ENCODE measurements at places on chromosomes 12 and 14.

GRCh38 chr14:51431033-51431709 is 191.1 kb downstream of the TMX1 start:
- no peak for DNase-seq

- DNase-seq, result no peak
Observed at GRCh38 chr12:17302001-17302400, 696.0 kb upstream of the LMO3 start.

DNA sequence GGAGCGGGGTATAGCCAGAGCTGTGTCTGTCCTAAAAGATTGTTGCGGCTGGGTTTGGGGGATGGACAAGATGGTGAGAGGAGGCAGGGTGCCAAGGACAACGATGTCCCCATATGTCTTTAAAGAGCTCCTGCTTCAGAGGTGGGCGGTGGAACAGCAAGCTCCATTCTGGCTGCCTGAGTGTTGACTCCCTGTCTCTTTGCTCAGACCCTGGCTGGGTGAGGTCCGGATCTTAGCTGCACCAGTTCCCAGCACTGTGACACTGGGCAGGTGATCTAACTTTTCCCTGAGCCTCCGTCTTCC is 8.3 kb upstream of the WSCD2 start:
- DNase-seq, result no peak

DNA sequence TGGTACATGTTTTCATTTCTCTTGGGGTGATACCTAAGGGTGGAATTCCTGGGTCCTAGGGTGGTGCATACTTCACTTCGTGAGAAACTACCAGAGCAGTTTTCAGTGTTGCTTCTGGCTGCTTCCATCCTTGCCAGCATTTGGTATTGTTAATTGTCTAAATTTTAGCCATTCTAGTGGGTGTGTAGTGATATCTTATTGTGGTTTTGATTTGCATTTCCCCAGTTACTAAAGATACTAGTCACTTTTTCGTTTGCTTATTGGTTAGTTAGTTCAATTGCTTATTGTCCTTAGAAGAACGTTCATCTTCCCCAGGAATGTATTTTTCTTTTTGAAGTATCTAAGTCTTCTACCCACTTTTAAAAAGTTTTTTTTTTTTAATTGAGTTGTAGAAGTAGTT is 80.2 kb downstream of the ERC1 start:
- no peak for DNase-seq

GRCh38 chr12:93601591-93601990 is 29.1 kb downstream of the SOCS2 start:
- DNase-seq, result no peak

DNA sequence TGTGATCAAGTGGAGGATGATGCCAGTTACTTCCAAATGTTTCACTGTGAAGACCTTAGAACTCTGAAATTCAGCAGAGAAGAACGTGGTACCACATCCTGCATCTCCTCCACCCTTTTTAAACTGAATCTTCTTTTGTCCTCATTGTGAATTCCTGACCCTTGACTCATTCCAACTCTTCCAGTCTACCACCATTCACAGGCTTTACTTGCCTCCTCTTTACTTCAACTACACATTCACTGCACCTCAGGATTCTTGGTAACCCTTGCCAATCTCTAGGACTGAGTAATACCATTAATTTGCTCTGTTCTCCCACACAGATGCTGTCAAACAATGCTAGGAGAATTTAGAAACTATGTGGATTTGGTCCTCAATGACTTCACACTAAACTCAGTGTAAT is 37.3 kb downstream of the PPP1R12A start:
- no peak for DNase-seq

- no peak for DNase-seq
Observed at GRCh38 chr12:123483602-123484248, 25.8 kb downstream of the SNRNP35 start.

DNA sequence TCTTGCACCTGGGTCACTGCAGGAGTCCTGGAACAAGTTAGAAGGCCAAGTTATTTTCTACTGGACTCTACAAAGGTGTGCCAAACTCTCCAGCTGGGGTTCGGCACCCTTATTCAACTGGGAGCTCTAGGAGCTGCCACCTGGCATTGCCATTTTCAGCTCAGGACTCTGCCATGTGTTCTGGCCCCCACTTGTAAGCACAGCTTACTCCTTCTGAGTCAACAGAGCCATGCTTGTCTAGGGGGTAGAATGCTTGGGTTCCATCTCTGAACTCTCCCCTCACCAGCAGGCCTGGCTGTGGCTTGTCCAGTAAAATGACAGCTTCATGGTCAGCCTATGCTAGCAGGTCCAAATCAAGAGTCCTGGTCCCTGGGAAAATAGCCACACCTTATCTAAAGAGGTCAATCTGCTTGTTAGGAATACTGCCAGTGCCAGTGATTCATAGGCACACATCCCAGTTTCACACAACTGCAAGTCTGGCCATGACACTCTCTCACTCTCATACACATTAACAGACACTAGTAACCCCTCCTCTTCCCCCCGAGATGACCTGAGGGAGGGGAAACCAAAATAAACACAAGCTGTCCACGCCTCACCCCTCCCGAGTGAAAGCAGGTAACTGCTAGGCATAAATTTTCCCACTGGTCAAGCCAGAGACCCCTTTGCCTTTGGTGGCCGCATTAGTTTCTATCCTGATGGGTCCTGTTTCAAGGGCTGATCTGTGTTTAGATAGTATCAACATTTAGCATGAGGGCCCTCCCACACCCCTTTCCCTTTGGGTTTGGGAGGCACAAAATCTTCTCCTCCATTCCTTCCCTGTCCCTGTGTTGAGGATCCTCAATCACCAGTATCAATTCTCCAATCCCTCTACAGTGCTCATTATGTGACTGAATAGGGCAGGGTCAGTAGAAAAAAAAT is 182.3 kb upstream of the GZMB start:
- DNase-seq, result no peak

DNA sequence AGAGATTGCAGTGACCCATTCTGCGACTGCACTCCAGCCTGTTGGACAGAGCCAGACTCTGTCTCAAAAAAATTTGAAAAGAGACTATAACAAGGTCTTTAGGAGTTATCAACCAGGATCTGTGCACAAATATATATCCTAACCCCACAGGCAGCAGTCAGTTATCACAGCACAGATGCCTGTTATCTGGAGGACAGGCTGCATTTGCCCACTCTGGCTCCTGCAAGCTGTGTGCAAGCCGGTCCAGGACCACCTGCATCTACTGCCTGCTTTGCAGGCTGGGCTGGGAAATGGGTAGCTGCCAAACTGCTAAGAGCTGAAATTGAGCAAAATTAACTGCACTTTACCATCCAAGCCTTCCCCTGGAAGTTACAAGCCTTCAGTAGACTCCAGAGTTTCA is 21.4 kb upstream of the RCOR1 start:
- DNase-seq, result no peak

DNA sequence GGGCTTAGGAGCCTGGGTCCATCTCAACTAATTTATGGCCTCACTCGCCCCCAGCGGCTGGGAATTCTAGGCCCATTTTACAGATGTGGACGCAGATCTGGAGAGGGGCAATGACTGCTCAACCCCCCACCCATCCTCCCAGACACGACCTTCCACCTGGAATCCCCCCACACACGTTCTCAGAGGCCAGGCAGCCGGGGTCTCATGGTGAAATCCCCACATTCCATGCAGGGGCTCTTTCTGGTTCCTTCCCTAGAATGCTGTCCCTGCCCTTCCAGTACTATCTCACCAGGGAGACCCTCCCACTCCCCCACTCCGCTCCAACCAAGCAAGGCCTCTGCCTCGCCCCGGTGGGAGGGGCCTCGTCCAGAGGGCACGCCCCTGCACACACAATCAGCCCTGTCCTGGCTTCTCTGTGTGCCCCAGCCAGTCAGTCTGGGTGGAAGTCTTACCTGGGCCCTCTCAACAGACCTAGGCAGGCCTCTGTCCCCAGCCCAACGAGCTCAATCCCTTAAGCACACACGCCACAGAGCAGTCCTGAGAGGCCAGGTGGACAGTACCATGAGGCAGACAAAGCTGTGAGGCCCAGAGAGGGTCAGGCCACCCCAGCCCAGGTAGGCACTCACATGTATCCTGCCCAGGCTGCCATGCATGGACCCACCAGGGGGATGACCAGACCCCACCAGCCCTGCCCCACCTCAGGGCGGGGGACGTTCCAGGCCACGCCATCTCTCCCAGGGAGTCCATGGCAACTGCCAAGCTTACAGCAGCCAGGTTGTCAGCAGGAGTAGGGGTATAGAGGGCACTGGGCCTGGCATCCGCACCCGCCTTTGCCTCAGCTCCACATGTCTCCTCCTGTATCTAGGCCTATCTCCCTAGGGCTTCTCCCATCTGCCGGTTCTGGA is 1.3 kb upstream of the ANKRD9 start:
- DNase-seq, result no peak

GRCh38 chr12:623172-623864 is 39.9 kb downstream of the NINJ2 start:
- DNase-seq, result no peak

GRCh38 chr12:119817546-119818343 is 59.4 kb downstream of the CIT start:
- no peak for DNase-seq

DNA sequence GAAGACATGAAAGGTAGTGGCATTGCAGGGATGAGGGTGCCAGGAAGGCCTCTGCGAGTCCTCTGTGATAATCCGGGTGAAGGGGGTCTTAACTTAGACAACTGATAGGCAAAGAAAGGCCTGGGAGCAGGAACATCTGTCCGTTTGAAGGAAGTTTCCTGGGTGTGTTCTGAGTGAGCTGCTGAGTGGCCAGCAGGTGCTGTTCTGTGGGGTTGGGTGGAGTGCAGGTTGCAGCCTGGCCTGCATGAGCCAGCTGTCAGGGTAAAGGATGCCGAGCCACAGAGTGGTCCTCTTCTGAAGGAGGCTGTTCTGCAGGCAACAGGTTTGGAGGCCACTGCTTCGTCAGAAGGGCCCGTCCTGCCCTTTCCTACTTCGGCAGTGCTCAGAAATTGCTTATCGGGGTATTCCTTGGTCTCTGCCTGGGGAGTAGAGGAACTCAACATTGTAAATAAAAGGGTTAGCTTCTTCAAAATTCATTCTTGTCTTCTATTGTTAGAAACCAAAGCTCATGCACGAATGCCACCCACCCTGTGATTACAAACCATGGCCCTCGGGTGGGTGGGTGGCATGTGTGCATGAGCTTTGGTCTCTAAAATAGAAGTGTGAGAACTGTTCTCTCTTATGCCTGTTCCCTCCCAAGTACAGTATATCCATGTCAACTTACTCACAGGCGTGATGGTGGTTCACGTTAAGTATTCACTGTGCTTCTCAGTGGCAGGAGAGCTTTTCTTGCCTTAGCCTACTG is 118.9 kb downstream of the CHST11 start:
- peak; percentile 10 for DNase-seq

- DNase-seq, result peak; percentile 90
Observed at GRCh38 chr12:97638739-97639138, 176.1 kb downstream of the RMST start.

DNA sequence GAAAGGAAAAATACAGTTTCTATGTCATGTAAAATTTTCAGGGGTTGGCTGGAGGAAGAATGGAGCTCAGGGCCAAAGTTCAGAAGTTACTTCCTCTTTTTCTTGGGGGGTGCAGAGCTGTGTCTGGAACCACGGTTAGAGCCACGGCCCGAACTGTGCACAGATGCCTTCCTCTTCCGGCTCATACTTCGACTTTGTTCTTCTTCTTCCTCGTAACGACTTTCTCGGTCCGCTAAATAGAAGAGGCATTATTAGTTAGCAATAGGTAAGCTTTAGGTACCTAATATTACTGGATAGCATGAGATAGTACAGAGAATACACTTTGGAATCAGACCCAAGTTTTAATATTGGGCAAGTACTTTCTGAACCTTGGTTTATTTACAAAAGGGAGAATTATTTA is 31.2 kb downstream of the SUPT16H start:
- DNase-seq, result no peak

DNA sequence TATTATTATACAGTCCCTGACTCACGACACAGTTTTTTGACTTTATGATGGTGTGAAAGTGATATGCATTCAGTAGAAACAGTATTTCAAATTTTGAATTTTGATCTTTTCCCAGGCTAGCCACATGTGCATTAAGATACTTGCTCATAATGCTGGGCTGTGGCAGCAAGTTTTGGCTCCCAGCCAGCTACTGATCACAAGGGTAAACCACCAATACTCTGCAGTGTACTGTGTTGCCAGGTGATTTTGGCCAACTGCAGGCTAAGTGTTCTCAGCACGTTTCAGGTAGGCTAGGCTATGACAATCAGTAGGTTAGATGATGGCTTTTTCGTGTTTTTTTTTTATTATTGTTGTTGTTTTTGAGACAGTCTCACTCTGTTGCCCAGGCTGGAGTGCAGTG is 69.4 kb upstream of the ACTN1 start:
- peak; percentile 55 for DNase-seq

DNA sequence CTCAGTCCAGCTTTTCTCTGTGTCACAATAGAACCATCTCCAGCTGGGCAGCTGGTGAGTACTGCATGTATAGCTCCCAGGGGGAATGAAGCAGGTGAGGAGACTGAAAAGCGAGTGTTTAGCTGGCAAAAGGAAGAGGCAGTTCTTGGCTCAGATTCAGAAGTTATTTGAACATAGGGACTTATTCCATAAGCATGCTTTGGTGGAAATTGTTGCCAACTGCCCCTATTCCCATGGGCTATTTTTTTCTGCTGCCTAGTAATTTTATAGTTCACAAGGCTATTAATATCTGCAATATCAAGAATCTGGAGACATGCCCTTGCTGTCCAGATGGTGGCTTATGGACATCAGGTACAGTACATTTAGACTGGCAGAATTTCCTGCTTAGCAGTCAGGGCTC is 1112.7 kb downstream of the LRFN5 start:
- DNase-seq, result peak; percentile 100

DNA sequence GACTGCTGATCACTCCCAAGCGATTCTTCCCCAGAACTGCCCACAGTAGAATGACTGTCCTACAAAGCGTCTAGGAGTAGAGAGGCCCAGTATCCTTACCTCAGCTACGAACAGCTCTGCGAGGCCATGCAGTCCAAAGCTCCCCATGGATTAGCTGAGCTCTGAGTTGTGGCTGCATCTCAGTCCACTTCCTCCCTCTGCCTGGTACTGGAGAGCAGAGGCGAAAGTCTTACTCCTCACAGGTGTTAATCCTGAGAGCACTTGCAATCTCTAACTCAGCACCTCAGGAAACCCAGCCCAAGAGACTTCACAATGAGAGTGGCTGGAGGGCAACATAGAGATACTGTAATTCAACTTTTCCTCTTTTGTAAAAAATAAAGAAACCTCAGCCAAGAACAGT is 493.1 kb downstream of the BCAT1 start:
- DNase-seq, result no peak

DNA sequence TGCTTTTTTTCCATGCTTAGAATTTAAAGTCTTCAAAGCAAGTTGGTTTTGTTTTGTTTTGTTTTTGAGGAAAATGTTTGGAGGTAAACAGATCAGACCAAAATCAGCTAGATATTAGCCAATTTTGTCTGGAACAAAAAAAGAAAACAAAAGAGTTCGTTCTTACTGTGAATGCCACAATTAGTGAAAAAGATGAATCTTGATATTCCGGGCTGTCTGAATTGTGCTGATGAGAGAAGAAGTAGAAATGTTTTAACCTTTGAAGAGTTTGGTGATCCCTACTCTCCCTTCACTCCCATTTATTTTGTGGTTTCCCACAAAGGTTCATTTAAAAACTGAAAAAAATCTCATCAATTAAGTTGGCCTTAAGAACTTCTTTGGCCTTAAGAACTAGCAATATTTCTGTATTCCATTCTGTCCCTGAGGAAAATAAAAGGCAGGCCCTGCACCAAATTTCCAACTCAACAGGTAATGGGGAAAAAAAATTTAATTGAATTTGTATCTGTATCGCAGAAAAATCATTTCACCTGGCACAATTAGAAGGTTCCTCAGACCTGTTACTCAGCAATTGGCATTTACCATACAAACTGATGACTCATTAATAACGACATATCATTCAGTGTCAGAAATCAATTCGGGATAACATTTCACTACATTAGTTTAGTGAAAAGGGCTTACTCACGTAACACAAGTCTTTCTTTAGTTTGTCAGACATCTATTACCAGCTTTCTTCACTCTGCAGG is 562 bp upstream of the GLIPR1L2 start:
- no peak for DNase-seq
